ENCODE measurements at places on chromosomes 7 and 10.

DNA sequence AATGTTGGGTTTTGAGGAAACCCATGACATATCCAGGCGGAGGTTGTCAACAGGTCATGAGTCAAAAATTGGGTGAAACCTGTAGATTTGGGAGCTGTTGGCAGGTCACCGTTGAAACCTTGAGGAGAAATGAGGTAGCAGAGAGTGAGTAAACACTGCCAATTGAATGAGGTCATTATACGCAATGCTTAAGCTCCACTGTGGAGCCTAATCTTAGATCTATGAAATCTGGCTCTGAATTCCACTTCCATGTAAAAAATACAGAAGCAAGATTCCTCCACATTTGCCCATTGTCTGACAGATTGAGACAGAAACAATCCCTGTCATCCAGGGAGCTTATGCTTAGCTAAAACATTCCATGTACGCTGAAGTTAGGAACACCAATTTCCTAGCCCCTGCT, 76.0 kb upstream of the IL6 start:
- no peak overlapping the region for H3K27ac ChIP-seq
- H3K4me1 ChIP-seq, result peaks cover 3% of the 10 kb centered on the region
- H3K27me3 ChIP-seq, result peaks cover 18% of the 10 kb centered on the region
- H3K36me3 ChIP-seq, result peaks cover 8% of the 10 kb centered on the region

DNA sequence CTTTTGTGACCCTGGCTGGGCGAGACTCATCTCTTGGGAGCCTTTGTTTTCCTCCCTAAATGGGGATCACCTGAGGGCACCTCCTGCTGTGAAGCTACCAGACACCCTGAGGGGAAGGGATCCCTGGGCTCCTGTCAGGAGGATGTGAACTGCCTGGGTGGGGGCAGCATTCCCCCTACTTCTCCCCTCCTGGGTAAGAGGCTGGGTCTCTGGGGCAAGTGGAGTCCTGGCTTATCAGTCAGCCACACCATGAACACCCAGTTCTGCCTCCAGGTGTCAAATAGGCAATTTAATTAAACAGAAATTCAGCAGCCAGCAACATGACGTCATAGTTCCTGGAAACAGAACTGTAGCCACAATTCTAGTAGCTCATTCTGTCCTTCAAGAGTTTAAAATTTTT, 97.7 kb upstream of the RET start:
- no peaks in the 10 kb centered on the region for H3K36me3 ChIP-seq
- H3K27me3 ChIP-seq, result no peaks in the 10 kb centered on the region
- no peak for DNase-seq
- H3K4me1 ChIP-seq, result peaks cover 3% of the 10 kb centered on the region
- H3K27ac ChIP-seq, result no peak overlapping the region
- H3K4me3 ChIP-seq, result no peak overlapping the region

- no peak overlapping the region for H3K27ac ChIP-seq
- H3K27me3 ChIP-seq, result peaks cover 15% of the 10 kb centered on the region
- DNase-seq, result no peak
- no peak overlapping the region for H3K4me3 ChIP-seq
- peaks cover 2% of the 10 kb centered on the region for H3K4me1 ChIP-seq
Measured at GRCh38 chr7:57868771-57869483, 418.9 kb downstream of the ZNF716 start.

- H3K36me3 ChIP-seq, result no peaks in the 10 kb centered on the region
- no peaks in the 10 kb centered on the region for H3K4me1 ChIP-seq
- no peak overlapping the region for H3K4me3 ChIP-seq
- H3K27ac ChIP-seq, result no peak overlapping the region
Measured at GRCh38 chr7:12625836-12626235, 55.3 kb downstream of the SCIN start.

GRCh38 chr10:50231515-50232260, 19.6 kb downstream of the ASAH2 start:
- no peaks in the 10 kb centered on the region for H3K4me1 ChIP-seq
- no peaks in the 10 kb centered on the region for H3K36me3 ChIP-seq
- H3K27me3 ChIP-seq, result peaks cover 44% of the 10 kb centered on the region

- H3K27me3 ChIP-seq, result peaks cover 45% of the 10 kb centered on the region
- H3K4me1 ChIP-seq, result no peaks in the 10 kb centered on the region
- no peak for DNase-seq
- H3K27ac ChIP-seq, result no peak overlapping the region
Measured at GRCh38 chr7:93198472-93198871, 27.8 kb downstream of the HEPACAM2 start.

GRCh38 chr7:151432658-151433521, 7.1 kb downstream of the CRYGN start:
- peak; percentile 72 for DNase-seq
- H3K4me3 ChIP-seq, result peak overlapping the region; percentile 5
- no peaks in the 10 kb centered on the region for H3K27me3 ChIP-seq

- no peaks in the 10 kb centered on the region for H3K4me1 ChIP-seq
- no peak overlapping the region for H3K4me3 ChIP-seq
- DNase-seq, result no peak
- H3K36me3 ChIP-seq, result no peaks in the 10 kb centered on the region
- no peak overlapping the region for H3K27ac ChIP-seq
Measured at GRCh38 chr10:33174674-33175434, 159.6 kb downstream of the NRP1 start.

DNA sequence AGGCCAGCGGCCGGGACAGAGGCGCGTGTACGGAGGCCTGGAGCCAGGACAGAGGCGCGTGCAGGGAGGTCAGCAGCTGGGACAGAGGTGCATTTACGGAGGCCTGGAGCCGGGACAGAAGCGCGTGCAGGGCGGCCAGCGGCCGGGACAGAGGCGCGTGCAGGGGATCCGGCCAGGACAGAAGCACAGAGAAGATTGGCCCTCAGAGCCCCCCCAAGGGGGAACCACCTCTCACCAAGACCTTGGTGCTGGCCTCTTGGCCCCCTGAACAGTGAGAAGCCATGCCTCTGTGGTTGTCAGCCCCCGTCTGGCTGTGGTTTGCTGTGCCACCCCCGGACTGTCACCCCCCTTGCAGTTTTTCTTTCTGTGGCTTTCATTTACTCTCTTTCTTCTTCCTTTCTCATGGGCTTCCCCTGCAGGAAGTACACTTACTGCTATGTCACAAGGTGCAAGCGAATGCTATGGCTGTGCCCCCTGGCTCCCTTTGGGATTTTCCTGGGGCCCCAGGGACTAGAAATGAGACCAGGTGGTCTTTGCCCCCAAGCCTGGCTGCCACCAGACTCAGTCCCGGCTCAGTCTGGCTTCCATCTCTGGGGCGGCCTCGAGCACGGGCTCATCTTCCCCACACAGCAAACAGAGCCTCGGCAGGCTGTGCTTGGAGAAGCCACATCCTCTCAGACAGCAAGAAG, 41.1 kb downstream of the INSIG1 start:
- H3K4me3 ChIP-seq, result no peak overlapping the region
- peaks cover 8% of the 10 kb centered on the region for H3K27me3 ChIP-seq
- DNase-seq, result peak; percentile 29
- peaks cover 10% of the 10 kb centered on the region for H3K4me1 ChIP-seq
- no peaks in the 10 kb centered on the region for H3K36me3 ChIP-seq
- H3K27ac ChIP-seq, result peak overlapping the region; percentile 21

- H3K4me3 ChIP-seq, result no peak overlapping the region
- H3K36me3 ChIP-seq, result peaks cover 34% of the 10 kb centered on the region
- DNase-seq, result no peak
- peaks cover 61% of the 10 kb centered on the region for H3K4me1 ChIP-seq
- peaks cover 4% of the 10 kb centered on the region for H3K27me3 ChIP-seq
Measured at GRCh38 chr7:132489776-132490237, 86.5 kb downstream of the PLXNA4 start.

DNA sequence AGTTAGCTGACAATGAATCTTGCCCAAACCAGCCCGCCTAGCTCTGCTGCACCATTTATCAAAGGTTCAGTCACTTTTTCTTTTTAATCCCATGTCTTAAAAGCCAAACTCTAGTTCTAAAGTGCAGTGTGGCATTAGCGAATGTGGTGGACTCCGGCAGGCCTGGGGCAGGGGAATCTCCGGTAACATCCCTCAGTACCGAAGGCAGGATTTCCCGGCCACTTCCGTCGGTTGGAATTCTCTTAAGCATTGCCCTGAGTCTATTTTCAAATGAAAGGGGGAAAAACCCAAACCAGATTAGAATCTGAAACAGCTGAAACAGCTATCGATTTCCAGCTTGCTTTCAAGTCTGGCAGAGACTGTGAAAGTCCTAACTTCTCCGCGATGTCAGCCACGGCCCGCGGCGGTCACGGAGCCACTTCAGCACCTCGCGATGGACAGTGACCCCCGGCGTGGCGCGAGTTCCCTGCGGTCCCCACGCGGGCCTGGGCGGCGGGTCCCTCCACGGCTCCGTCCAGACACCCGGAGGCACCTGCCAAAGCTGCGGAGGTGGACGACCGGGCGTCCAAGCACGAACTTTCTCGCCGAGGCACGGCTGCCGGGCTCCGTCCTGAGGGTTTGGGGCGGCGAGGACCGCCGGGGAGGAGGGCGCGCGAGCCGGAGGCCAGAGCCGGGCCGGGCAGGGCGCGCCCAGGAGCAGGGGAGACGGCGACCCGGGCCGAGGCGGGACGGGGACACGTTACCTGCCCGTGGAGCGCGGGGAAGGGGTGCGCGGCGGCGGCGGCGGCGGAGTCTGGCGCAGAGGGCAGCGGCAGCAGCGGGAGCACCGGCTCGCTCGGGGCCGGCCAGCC, 745 bp downstream of the TCERG1L start:
- H3K27ac ChIP-seq, result no peak overlapping the region
- H3K4me1 ChIP-seq, result peaks cover 5% of the 10 kb centered on the region
- no peak for DNase-seq
- H3K36me3 ChIP-seq, result no peaks in the 10 kb centered on the region

- no peaks in the 10 kb centered on the region for H3K4me1 ChIP-seq
- no peak overlapping the region for H3K27ac ChIP-seq
- H3K27me3 ChIP-seq, result no peaks in the 10 kb centered on the region
- no peak for DNase-seq
- no peaks in the 10 kb centered on the region for H3K36me3 ChIP-seq
Measured at GRCh38 chr10:83522881-83523386, 616.4 kb upstream of the GHITM start.

DNA sequence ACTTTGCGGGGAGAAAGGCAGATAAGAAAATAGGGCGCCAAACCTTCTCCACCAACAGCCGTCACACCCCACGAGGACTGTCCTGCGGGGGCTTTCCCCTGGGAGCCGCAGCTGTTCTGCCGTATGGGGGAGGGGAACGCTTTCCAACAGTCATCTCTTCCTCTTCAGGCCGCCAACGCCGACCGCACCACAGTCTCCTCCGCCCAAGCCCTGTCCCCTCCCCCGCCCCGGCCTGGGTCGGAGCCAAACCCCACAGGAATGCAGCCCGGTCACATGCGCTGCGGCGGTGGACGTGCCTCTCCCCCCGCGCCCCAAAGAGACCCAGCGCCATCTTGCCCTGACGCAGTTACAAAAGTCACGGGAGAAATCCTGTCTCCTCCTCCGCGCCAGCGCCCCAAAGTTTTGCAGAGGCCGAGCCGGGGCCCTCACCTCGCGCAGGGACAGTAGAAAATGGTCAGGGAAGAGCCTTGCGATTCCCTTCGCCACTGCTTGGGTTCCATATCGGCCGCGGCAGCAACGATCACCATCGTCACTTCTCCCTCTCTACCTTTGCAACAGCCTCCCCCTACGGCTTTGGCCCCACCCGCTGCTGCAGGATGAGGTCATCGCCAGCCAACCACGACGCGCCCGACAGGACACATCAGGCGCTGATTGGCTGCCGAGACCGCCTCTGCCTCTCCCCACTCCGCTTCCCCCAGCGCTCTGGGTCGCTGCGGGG, 1.3 kb upstream of the KMT2E start:
- peak overlapping the region; percentile 99 for H3K4me3 ChIP-seq
- H3K27ac ChIP-seq, result peak overlapping the region; percentile 100
- H3K36me3 ChIP-seq, result peaks cover 71% of the 10 kb centered on the region
- H3K27me3 ChIP-seq, result no peaks in the 10 kb centered on the region
- peaks cover 40% of the 10 kb centered on the region for H3K4me1 ChIP-seq

DNA sequence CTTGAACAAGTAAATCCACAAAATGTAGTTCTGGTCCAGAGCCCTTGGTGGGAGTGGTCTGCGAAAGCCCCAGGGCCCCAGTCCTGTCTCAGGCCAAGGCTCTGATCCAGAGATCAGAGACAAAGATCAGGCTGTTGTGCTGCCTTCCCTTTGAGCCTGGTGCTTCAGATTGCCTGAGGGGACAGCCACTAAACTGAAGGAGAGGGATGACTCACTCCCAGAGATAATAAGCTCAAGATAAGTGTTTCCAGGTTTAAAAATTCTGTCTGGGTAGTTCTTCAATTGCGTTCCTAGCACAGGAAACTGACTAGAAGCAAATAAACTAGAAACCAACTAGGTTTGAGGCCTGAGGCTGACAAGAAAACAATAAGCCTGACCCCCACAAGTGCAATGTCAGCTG, 190.2 kb downstream of the RAMP3 start:
- DNase-seq, result no peak
- no peaks in the 10 kb centered on the region for H3K4me1 ChIP-seq
- H3K36me3 ChIP-seq, result no peaks in the 10 kb centered on the region
- peaks cover 27% of the 10 kb centered on the region for H3K27me3 ChIP-seq

- peaks cover 8% of the 10 kb centered on the region for H3K36me3 ChIP-seq
- H3K4me1 ChIP-seq, result peaks cover 28% of the 10 kb centered on the region
- no peaks in the 10 kb centered on the region for H3K27me3 ChIP-seq
- no peak for DNase-seq
- no peak overlapping the region for H3K27ac ChIP-seq
Measured at GRCh38 chr10:28326516-28327490, 23.9 kb upstream of the MPP7 start.

DNA sequence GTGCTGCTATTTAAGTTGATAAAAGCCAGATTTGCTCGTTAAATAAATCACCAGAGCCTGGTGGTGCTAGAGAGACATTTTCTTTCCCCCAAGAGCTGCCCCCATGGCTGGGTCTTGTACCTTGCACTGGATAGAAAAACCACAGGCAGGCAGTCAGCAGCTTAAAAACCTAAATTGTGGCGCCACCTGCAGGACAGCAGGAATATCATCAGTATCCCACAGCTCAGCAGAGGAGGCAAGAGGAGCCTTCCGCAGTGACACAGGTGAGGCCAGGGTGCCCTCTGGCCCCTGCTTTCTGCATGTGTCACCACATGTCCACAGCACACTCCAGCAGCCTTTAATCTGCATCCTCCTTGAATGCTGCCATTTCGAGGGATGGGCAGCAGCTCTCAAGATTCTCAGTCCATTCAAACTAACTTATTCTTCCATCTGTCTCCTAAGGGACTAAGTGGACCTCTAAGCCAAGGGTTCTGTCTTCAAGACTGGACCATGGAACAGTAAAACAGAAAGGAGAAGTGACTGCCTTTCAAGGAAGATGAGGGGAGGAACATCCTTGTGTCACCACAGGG, 4.5 kb upstream of the PLXNA4 start:
- peaks cover 41% of the 10 kb centered on the region for H3K27me3 ChIP-seq
- H3K27ac ChIP-seq, result no peak overlapping the region
- H3K36me3 ChIP-seq, result no peaks in the 10 kb centered on the region
- DNase-seq, result peak; percentile 87
- H3K4me1 ChIP-seq, result peaks cover 12% of the 10 kb centered on the region
- no peak overlapping the region for H3K4me3 ChIP-seq

- no peak overlapping the region for H3K4me3 ChIP-seq
- H3K36me3 ChIP-seq, result peaks cover 4% of the 10 kb centered on the region
- H3K27ac ChIP-seq, result peak overlapping the region; percentile 41
- H3K4me1 ChIP-seq, result peaks cover 62% of the 10 kb centered on the region
Measured at GRCh38 chr7:155993420-155994278, 181.4 kb upstream of the SHH start.

- no peak overlapping the region for H3K4me3 ChIP-seq
- H3K4me1 ChIP-seq, result no peaks in the 10 kb centered on the region
- no peaks in the 10 kb centered on the region for H3K27me3 ChIP-seq
- H3K27ac ChIP-seq, result no peak overlapping the region
- no peak for DNase-seq
- no peaks in the 10 kb centered on the region for H3K36me3 ChIP-seq
Measured at GRCh38 chr10:13672548-13672947, 85.8 kb downstream of the PRPF18 start.

GRCh38 chr7:94450044-94450697, 55.5 kb downstream of the COL1A2 start:
- DNase-seq, result no peak
- H3K27me3 ChIP-seq, result peaks cover 9% of the 10 kb centered on the region
- no peak overlapping the region for H3K27ac ChIP-seq
- no peaks in the 10 kb centered on the region for H3K36me3 ChIP-seq
- H3K4me1 ChIP-seq, result no peaks in the 10 kb centered on the region
